ENCODE measurements at places on chromosomes 7 and 10. TPM values are rescaled to one million over a fixed set of nuclear protein-coding genes. Genes with fewer than 3 reads are reported as not detected.

- no peak for DNase-seq
Observed at GRCh38 chr10:11525503-11525902, 85.9 kb downstream of the USP6NL start.

- DNase-seq = no peak
Observed at GRCh38 chr10:43226441-43226840, 40.4 kb downstream of the RASGEF1A start.

DNA sequence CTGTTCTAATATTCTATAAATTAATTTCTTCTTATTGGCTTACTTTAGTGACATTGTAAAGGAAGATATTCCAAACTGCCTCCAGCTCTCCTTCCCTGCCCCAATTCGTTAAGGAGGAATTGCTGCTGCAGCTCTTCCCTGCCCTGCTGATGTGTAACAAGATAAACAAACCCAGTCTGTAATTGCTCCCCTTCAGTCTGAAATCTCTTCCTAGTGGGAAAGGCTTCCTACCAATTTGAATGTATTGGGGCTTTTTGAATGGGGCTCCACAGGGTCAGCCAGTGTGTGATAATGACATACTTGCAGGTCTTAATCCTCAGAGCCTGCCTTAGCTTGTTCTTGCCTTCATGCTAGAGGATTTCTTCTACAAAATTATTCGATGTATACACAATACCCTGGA lies 849.9 kb upstream of the GHITM start:
- DNase-seq = no peak

- DNase-seq = no peak
Observed at GRCh38 chr10:90372451-90372850, 485.4 kb downstream of the HTR7 start.

GRCh38 chr10:49667991-49668390 lies 11.5 kb upstream of the C10orf53 start:
- peak; percentile 2 for DNase-seq

GRCh38 chr7:101554584-101555268 lies 74.4 kb downstream of the MYL10 start:
- DNase-seq = no peak

DNA sequence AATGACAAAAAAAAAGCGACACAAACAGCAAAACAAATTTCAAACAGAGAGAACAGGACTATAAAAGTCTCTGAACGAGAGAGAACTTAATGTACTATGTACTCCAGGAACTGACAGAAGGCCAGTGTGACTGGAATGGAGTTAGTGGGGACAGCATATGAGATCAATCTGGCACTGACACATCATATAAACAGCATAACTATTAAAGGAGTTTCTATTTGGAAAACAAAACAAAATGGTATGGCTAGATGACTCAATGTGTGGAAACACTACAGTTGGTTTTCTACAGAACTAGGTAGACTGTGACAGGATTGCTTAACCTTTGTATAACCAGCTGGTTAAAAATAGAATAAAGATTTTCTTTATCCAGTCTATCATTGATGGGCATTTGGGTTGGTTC lies 232.9 kb upstream of the KAT6B start:
- peak; percentile 69 for DNase-seq

DNA sequence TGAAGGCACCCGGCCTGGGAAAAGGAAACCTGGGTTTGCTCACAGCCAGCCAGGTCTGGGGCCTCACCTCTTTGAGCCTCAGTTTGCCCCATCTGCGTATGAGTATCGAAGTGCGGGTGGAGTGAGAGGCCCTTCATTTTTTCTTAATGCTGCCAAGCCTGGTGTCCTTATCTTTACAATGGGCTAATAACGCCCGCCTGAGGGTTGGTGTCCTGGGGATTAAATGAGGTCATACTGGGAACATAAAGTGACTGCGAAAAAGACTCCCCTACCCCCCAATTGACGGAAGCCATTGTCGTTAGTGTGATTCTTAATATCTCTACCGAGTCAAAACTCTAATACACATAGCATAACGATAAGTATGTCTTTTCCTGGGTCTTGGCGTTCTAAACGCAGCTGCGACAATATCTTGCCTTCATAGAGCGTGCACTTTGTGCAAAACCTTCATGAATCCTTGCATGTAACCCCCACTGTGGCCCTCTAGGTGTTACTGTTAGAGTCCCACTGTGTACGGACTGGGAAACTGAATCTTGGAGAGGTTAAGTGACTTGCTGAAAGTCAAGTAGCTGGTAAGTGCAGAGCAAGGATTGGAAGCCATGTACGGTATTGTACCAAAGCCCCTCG lies 11.4 kb upstream of the GRB10 start:
- no peak for DNase-seq

GRCh38 chr7:44177570-44178131 lies 11.6 kb downstream of the GCK start:
- peak; percentile 79 for DNase-seq

DNA sequence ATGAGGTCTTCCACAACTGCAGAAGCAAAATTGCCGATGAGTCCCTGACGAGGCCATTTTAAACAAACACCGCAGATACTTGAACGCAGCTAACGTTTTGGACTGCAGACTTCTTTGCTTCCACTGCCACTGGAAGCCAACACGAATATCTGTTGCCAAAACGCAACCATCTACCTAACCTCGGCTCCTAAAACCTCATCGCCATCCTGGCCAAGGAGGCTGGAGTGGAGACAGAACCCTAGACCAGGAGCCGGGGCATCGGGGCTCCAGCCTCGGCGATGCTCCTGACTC lies 493 bp downstream of the WDR91 start:
- no peak for DNase-seq

- DNase-seq = no peak
Observed at GRCh38 chr10:132253092-132253687, 54.6 kb downstream of the STK32C start.

GRCh38 chr10:47361293-47361692 lies 13.1 kb downstream of the RBP3 start:
- DNase-seq = peak; percentile 60

DNA sequence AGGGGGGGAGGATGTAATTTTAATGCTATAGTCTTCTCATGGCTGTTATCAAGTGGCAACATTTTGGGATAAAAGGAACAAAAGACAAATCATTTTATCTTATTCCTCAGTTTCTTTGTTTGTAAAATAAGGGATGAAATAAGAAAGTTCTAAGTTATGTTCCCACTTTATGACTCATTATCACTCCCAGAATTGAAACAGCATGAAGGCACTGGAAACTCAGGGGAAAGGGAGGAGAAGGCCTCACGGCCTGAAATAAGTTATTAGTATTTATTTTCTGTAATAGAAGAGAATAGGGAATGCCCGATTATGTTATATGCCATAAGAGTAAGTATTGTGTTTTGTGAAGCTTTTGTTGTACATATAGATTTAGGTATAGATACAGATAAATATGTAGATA lies 85.0 kb upstream of the NAMPT start:
- DNase-seq = no peak

DNA sequence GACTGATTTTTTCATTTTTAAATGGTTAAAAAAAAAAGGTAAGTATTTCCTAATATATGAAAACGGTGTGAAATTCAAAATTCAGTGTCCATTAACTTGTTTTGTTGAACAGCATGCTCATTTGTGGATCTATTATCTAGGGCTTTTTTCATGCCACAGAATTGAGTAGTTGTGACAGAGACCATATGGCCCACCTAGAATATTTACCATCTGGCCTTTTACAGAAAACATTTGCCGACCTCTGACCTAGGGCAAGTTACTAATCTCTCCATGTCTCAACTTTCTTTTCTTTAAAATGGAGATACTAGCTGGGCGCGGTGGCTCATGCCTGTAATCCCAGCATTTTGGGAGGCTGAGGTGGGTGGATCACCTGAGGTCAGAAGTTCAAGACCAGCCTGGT lies 41.3 kb downstream of the GRK5 start:
- no peak for DNase-seq

DNA sequence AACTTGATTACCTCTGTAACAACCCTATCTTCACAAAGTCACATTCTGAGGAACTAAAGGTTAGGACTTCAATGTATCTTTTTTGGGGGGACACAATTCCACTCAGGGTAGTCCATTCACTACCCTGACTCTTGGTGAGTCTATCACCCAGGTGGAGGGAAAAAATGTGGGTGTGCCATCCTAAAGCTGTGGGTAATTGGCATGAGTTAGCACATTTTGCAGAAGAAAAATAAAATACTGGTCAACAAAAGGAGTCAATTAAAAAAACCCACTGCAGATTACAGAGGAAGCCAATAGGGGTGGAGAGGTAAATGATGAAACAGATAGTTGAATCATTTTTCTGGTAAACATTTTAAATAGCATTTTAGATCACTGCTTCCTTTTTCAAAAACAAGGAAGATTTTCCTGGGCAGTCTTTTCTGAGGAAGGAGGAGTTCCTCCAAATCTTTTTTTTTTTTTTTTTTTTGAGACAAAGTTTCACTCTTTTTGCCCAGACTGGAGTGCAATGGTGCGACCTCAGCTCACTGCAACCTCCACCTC lies 5.1 kb upstream of the BLVRA start:
- no peak for DNase-seq

DNA sequence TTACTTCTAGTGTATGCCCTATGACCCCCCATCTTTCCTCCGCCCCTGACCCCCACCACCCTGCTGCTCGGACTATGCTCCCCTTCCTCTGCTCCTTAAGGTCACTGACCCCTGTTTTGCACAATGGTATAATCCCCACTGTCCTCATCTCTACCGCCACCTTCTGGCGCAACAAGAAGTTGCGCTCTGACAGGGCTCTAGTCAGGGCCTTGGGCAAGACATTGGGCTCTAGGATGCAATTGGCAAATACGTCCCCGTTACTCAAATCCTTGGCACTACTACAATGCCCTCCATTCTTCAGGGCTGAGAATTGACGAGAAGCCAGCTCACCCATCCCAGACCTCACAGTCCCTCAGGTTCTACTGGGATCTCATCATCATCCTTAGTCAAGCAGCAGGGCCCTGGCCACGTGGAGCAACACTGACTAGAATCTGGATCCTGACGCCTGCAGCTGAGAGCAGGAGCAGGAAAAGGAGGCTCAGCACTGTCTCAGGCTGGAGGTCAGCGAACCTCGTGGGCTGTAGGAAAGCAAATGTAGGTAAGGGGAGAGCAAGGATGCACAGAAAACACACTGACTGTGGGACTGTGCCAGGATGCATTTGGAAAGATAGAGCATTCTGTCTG lies 10.6 kb downstream of the LRIT2 start:
- DNase-seq = peak; percentile 56

- DNase-seq = no peak
Observed at GRCh38 chr10:80451132-80451531, 3.0 kb upstream of the TSPAN14 start.

GRCh38 chr10:110357252-110357780 lies 52.6 kb upstream of the SMNDC1 start:
- peak; percentile 70 for DNase-seq

GRCh38 chr7:2360796-2361195 lies 6.2 kb downstream of the EIF3B start:
- DNase-seq = no peak

DNA sequence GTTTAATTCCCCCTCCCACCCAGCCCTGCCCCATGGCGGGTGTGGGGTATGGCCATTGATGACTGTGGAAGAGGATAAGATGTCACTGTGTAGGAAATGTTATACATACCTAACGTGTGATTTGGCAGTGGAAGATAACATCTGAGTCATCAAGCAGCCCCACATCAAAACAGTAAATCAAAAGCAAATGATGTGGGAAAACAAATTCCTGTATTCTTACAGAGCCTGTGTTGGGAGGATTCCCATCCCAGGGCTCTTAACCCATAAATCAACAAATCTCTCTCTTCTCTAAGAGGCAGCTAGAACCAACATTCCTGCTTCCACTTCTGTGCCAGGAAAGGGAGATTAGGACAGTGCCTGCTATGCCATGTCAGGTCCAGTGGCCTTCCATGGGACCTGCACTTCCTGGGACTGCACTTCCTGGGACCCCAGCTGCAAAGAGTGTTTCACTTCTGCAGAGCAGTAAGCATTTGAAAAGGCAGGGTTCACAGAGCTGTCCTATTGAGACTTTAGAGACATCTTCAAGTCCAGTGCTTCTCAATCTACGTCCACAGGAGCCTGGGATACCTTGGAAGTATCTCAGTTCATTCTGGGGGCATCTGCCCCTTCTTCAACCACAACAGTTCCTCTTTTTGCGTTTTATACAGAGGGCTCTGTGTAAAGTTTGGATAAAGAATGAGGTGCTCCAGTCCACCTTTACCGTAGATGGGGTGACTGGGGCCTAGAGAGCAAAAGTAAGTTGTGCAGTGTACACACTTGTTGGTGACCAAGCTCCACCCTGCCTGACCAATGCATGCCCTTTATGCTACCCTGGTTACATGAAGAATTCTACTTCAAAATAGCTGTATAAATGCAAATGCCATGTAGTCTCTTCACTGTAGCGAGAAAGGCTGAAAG lies 45.7 kb downstream of the ATXN7L1 start:
- peak; percentile 85 for DNase-seq

MUC12 gene
- not detected for total RNA-seq

FAM221A gene
- 0.44 TPM for total RNA-seq

POM121 gene
- total RNA-seq = 42.2 TPM

PTF1A gene
- total RNA-seq = not detected

EPO gene
- not detected for total RNA-seq

HTR7 gene
- 15.3 TPM for total RNA-seq

DDC gene
- 0.64 TPM for total RNA-seq

SPDYE2B gene
- not detected for total RNA-seq

NEBL gene
- total RNA-seq = 30.6 TPM
